ENCODE measurements at places on chromosomes 4 and X.

DNA sequence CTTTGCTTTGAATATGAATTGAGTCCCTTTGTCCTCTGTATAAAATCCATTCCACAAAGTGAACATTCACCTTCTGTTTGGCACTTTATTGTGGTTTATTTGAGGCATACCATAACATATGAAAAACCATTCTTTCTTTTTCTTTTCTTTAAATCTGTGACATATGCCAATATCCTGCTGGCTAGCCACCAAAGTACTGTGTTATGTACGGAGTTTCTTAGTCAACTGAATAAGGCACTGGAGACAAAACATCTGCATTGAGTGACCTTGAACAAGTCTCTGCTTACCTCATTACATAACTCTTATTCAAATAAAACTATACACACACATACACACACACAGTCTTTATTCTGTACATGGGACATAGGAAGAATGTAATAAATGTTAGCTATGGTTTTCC is 872.8 kb downstream of the C4orf33 start:
- no peak for DNase-seq

DNA sequence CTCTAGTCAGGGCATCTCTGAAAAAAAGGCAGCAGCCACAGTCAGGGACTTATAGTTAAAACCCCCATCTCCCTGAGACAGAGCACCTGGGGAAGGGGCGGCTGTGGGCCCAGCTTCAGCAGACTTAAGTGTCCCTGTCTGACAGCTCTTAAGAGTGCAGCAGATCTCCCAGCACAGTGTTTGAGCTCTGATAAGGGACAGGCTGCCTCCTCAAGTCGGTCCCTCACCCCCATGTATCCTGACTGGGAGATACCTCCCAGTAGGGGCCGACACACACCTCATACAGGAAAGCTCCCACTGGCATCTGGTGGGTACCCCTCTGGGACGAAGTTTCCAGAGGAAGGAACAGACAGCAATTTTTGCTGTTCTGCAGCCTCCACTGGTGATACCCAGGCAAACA is 129.0 kb downstream of the ANXA5 start:
- no peak for DNase-seq

- no peak for DNase-seq
These were observed 32.4 kb downstream of the PRDX4 start for GRCh38 chrX:23699636-23700194.

- DNase-seq, result peak; percentile 59
These were observed 79.7 kb downstream of the SNCA start for GRCh38 chr4:89757154-89757719.

DNA sequence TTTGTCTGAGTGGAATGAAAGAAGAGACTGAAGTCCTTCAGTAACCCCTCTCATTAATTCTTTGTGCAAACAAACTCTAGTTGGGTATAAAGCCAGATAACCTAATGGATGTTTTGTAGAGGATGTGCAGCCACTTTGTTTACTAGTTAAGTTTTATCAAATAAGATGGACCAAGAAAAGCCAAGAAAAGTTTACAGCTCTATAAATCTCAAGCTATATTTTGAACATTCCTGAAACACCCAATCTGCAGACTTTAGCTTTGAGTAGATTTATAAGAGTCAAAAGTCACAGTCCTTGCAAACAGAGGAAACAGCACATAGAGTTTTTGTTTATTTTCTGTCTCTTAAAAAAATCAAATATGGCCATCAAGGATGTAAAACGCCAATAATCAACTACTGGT is 452.9 kb downstream of the SPRY1 start:
- DNase-seq, result no peak

GRCh38 chrX:23557070-23557469 is 110.2 kb upstream of the PRDX4 start:
- no peak for DNase-seq

- DNase-seq, result peak; percentile 45
These were observed 32.0 kb upstream of the MGST2 start for GRCh38 chr4:139633661-139634060.

DNA sequence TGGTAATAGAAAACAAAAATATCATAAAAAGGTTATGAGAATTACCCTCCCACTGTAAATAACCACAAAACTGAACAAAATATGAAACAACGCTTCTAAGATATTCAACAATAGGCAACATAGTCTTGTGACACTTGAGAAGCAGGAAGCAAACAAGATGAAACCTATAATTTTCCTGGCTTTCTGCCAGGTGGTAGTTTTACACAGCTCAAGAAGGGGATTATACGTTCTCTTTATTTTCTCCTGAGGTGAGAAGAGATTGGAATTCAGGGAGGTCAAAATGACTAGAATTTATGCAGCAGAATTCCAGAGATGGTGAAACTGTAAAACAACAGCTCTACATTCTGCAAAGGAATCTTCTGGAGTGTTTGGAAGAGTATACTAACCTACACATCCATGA is 186.0 kb downstream of the HHIP start:
- DNase-seq, result peak; percentile 13

DNA sequence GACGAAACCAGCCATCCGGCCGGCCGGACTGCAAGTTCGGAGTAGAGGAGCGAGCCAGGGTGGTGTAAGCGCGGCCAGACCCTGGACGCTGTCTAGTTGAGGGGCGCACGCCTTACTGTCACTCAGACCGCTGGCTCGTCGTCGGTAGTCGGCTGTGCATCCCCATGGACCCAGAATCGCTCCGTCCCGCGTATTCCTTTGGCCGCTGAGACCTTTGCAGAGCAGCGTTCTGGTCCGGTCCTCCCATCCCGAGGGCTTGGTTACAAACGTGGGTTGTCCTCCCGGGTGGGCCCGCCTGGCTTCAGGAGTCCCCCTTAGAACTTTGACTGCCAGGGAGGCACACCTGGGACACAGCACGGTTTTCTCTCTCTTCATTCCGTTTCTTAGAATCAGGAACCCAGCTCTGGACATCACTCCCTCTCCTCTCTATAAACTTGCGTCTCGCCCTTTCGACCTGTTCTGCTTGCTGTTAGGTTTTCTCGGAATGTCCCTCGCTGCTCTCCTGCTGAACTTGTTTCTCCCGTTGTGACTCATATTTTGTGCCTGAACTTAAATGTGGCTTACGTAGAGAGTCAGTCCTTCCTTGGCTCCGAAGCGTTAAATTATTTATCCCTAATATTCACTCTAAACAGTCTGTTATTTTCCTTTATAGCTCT is 672 bp downstream of the PGM2 start:
- no peak for DNase-seq

- no peak for DNase-seq
These were observed 41.8 kb upstream of the VEGFC start for GRCh38 chr4:176834531-176834930.

GRCh38 chr4:152572417-152573086 is 36.7 kb upstream of the FBXW7 start:
- DNase-seq, result no peak

DNA sequence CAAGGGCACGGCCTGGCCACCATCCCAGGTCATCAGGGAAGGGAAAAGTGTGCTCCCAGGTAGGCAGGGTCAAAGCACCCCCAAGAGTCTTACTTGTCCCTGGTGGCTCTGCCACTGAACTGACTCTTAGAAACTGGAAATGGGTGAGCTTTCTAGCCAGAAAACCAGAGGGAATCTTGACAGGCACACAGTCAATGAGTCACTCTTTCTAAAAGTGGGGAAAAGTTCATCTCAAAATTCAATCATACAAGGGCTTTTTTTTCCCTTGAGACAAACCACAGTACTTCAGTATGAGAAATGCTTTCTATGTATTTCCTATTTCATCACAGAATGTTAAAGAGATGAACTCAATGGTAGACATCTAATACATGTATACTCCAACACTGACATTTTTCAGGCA is 12.5 kb downstream of the HPF1 start:
- no peak for DNase-seq

DNA sequence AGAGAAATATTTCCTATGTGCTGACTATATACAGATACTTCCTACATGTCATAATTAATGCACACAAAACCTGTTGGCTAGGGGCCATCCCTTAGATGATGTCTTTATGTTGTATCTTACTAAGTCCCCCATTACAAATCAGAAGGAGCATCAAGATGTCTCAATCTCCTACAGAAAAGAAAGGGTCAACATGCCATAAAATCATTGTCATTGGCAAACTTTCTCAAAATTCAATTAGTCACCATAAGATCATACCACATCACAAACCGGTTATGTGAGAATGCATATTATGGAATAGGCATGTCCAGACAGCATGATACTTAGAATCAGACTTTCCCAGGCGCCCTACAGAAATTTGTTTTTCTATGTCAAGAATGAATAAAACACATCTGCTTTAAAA is 175.2 kb upstream of the TET2 start:
- DNase-seq, result peak; percentile 24

GRCh38 chrX:21698272-21698671 is 40.1 kb upstream of the KLHL34 start:
- no peak for DNase-seq

DNA sequence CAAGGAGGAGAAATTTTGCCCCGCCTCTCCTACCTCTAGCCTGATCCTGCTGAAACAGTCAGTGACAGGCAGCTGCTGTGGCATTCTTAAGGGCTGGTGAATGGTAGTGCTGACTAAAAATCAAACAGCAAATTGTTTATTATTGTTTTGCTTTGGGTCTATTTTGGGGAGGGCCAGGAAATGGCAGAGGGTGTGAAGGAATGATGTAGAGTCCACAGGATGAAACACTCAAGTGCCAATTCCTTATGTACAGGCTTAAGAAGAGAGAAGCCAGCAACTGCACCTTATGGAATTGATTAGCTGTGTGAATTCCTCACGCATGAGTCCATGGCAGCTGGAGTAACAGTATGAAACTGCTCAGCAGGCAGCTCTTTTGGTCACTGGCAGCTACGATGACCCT is 39.7 kb downstream of the VEGFC start:
- peak; percentile 77 for DNase-seq

DNA sequence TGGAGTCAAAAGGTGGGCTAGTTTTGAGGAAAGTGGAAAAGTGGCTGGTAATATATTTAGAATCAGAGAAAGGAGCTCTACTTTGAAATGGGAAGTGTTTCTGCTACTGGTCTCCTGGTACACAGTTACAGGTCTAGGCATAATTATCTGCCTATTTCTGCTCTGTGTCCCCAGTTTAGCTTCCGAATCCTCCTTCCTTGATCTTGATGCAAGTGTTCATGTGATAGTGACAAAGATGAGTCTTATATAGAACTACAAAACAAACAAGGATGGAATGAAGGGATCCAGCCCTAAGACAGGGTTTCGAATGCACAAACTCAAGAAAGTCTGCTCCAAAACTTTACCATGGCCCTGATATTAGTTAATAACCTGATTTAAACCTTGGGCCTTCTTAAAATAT is 580.2 kb downstream of the INPP4B start:
- DNase-seq, result no peak

DNA sequence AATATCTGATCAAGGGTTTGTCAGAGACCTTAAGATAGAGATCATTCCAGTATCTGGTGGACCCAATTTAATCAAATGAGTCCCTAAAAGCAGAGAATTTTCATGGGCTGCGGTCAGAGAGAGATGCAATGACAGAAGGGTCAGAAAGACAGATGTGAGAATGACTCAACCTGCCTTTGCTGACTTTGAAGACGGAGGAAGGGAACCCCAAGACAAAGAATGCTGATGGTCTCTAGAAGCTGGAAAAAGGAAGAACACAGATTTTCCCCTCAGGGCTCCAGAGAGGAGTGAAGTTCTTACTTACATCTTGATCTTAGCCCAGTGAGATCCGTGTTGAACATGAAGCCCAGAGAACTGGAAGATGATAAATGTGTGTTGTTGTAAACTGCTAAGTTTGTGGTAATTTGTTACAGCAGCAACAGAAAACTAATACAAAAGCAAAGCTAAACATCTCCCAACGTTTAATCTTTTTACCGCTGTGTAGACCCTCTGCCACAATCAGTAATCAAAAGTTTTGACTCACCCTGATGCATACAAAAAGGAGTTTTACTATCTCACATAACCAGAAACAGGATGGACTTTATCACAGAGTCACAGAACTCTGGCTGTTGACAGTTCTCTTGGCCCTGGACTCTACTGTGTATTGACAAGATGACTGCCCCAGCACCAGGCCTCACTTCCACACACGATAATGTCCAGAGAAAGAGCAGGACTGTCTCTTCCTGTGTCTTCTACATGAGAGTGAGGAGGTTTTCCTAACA is 70.2 kb upstream of the MAGEB2 start:
- DNase-seq, result no peak

GRCh38 chr4:29278585-29278984 is 1441.6 kb upstream of the PCDH7 start:
- peak; percentile 3 for DNase-seq

GRCh38 chr4:188111955-188112354 is 2.6 kb upstream of the TRIML2 start:
- no peak for DNase-seq

DNA sequence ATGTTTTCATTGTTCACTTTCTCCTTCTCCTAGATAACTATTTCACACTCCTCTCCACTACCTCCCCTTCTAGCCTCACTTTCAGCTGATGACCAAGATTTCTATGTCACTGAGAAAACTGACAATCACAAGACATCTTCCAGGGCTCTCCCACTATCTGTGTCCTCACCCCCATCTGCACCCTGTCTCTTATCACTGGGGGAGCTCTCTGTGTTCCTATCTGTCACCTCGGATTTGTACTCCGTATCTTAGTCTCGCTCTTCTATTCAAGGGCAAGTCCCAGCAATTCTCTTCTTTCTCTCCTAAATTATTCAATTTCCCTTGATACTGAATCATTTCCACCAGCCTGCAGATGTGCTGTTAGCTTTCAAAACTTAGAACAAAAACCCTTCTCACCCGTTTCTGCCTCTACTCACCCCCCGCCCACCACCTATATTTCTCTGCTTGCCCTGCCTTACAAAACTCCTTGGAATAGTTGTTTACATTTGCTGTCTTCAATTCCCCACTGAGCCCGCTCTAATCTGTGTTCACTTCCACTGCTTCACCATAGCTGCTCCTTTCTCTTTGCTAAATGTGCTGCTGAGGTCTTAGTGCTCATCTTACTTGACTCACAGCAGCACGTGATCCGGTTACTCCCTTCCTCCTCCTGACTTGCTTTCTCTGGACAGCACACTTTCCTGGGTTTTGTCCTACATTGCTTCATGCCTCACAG is 293.2 kb downstream of the UNC5C start:
- peak; percentile 37 for DNase-seq

GRCh38 chr4:170497112-170497511 is 407.4 kb upstream of the AADAT start:
- DNase-seq, result peak; percentile 8

DNA sequence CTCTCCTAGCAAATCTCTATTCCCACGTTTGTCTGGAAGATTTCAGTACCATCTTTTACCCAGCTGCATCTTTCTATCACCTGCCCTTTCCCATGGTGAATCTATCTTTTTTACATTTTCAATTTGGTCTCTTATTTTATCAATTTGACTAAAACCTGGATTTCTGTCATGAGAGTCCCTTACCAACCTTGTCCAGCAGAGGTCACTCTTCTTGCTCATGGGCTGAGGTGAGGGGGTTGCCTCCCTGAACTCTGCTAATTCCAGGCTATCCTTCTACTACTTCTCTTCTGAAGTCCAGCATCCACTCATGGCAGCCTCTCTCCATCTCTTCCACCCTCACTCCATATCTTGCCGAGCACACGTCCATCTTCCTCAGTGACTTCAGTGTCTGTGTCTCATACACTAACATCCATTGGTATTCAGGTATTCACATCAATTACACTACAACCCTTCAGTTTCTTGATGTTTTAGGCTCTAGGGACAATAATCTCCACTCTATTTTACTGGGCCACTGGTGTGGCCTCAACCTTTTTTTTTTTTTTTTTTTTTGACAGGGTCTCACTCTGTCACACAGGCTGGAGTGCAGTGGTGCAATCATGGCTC is 17.8 kb upstream of the ZNF827 start:
- DNase-seq, result peak; percentile 69

GRCh38 chrX:50815120-50815519 is 1.1 kb upstream of the SHROOM4 start:
- no peak for DNase-seq

Measured in eye (tissue), 1 donor.